Psoas muscle (tissue), 8 donors: ENCODE measurements at places on chromosomes 3 and 15. TPM values are rescaled to one million over a fixed set of nuclear protein-coding genes. Genes with fewer than 3 reads are reported as not detected.

DNA sequence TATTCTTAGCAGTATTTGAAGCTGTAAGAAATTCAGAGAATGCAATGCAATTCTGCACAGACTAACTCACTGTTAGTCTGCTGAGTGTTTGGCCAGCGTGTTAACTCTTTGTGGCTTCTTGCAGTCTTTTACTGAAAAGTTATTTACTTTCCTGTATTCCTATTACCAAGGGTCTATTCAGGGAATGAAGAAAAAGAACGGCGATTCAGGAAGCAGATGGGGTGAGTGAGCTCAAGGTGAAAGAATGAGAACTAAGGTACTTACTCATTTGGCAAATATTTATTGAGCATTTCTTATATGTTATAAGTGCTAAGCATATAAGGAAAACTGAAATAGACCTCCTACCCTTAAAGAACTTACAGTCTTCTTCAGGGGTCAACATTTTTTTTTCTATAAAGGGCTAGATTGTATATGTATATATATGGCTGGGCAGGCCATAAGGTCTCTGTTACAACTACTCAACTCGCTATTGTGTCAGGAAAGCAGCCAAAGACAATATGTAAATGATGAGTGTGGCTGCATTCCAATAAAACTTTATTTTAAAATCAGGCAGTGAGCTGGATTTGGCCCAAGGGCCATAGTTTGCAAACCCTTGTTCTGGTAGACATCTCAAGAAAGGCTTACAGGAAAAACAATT, 271.9 kb upstream of the GADL1 start:
- DNase-seq, result no peak

DNA sequence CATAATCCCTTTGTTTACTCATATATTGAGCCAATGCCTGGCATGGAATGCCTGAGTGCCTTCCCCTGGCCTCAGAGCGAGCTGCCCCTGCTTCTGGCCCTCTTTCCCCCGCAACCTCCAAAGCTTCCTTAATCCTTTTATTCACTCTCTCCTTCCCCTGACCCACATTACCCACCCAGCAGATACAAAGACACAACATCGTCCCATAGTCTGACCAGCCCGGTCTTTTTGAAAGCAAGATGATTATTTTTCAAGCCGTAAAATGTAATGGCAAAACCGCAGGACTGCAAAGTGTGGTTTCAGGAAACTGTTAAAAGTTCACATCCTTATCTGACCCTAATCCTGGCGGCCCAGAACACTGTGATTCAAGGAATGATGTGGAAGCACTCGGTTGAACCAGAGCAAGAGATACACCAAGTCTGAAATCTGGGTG, 78.4 kb upstream of the LRTM1 start:
- DNase-seq, result no peak

DNA sequence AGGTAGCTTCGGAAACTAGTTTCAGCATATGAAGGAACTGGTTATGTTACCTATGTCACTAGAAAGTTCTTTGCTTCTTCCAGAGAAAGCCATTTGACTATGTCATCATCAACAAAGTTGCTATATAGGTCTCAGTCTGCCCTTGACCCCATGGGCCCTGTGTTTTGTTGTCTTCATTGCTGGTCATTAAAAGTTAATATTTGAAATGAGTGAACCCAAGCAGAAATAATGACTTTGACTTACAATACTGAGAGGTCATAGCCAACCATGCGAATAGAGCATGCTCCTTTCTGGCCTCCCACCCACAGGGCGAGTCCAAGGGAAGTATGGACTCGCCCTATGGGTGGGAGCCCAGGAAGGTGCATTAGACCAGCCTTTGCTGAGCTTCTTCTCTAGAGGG, 40.9 kb downstream of the APH1B start:
- no peak for DNase-seq

DNA sequence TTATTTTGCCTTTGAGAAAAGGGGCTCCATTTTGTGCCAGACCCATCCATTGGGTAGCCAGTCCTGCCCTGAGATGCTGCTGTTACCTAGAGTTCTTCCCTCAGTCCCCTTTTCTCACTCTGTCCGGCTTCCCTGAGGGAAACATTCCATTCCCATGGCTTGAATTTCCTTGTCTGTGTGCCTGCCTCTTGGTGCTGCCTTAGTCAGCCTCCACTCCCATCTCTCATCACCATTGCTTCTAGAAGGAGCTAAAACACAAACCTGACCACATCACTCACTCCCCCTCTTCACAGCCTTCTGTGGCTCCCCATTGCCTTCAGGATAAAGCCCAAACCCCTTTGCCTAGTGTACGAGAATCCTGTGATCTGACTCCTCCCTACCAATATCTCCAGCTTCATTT, 25.2 kb upstream of the C2CD4B start:
- no peak for DNase-seq

- DNase-seq, result no peak
Measured at GRCh38 chr3:100606894-100607512, 2.4 kb upstream of the ADGRG7 start.

GRCh38 chr3:26668171-26668570, 45.6 kb downstream of the LRRC3B start:
- DNase-seq, result no peak

GRCh38 chr15:61106044-61106834, 122.9 kb downstream of the RORA start:
- no peak for DNase-seq

DNA sequence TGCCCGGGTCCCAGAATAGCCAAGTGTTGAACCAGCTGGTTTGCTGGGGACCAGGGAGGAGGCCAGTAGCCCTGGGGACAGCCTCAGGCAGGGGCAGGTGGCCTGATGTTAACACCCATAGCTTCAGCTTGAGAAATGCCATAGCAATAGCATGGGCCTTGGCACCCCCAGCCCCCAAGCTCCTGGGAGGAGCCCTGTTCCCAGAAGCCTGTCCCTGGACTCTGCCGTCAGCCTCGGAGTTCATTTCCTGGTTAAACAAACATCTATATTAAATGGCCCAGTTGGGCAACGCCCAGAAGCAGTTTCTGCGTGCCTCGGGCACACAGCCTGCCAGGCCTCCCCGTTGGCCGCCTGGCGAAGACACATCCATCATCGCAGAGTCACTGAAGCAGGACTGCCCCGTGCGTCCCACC, 58.2 kb downstream of the FGD5 start:
- DNase-seq, result peak; percentile 73

DNA sequence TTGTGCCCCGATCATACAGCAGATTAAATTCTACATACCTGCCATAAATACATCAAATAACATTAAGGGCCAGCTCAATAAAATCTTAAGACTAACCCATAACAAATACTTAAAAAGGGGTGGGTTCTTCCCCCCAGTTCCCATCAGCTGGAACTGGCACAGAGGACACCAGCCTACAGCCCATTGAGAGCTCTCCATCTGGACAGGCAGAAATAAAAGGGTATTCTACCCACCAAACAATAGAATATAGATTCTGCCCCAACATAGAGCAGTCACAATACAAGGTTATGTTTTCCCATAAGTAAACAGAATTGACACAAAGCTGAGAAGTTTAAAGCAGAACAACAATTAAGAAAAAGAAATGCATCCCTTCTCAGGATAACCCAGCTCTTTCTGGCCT, 11.9 kb downstream of the CPOX start:
- DNase-seq, result no peak

DNA sequence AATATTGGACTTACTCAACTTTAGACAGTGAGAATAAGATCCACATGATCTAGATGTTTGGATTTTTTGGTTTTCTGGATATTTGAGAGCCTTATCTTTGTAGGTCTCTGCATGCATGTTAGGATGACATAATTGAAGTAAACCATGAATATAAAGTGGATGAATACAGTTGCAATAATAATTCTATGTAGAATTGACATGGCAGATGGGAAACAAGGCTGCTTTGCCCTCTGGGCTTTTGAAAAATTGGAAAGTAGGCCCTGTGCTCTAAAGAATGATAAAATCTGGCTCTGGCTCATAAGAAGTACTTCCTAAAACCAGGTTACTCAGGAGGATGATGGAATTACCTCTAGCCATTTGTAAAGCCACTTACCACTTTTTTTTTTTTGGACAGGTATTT, 86.9 kb downstream of the ZNF609 start:
- no peak for DNase-seq

ACAN gene
- total RNA-seq, result 0.12 TPM

MRAS gene
- 107 TPM for total RNA-seq

CCDC39 gene
- total RNA-seq, result 0.69 TPM

UCN2 gene
- not detected for total RNA-seq
